Activated CD4-positive, CD25-positive, alpha-beta regulatory T cell (primary cell): ENCODE measurements at places on chromosomes 6 and 20.
A peak's percentile ranks its signal among the peaks of the same experiment; 100 is the strongest.

- no peak for DNase-seq
Observed at GRCh38 chr6:89378628-89379027, 26.1 kb upstream of the UBE2J1 start.

DNA sequence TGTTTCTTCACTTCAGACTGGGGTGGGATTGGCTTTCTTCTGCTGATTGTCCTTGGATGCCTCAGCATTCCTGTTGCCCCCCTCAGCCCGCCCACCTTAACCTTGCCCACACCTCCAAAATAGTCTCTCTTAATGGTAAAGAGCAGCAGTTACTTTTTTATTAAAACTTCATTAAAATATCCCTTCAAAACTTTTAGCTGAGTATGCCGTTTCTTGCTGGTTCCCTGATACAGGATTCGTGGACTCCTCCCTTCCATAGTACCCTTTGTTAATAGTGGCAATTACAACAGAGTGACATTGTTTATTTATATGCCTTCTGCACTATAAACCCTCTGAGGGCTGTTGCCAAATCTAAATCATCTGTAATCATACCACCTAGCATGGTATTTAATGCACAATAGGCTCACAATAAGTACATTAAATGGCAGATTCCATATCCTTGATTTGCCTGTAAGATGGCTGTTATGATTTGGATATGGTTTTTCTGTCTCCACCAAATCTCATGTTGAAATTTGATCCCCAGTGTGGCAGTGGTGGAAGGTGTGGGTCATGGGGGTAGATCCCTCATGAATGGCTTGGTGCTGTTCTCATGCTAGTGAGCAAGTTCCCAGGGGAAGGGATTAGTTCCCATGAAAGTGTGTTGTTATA is 3.5 kb upstream of the MOCS1 start:
- no peak for DNase-seq

GRCh38 chr6:98880486-98880885 is 46.1 kb downstream of the POU3F2 start:
- no peak for DNase-seq

GRCh38 chr6:1801401-1801800 is 191.7 kb downstream of the FOXC1 start:
- DNase-seq, result no peak

DNA sequence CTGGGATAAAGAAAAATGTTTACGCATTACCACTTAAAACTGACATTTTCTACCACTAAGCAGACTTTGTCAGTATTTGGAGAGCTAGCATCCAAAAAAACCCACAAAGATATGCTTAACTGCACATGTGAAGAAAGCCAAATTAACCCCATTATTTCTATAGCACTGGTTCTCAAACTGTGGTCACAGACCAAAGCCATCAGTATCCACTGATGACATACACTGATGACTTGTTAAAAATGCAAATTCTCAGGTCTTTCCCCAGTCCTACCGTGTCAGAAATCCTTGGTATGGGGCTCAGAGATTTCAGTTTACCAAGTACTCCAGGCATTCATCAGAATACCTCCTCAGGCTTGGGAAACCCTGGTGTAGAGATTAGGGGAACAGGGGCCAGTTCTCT is 230.2 kb downstream of the PTPRK start:
- DNase-seq, result no peak

- peak; percentile 35 for DNase-seq
Observed at GRCh38 chr6:27374824-27375612, 13.5 kb upstream of the ZNF391 start.

- no peak for DNase-seq
Observed at GRCh38 chr6:24255676-24256075, 102.2 kb downstream of the DCDC2 start.

- no peak for DNase-seq
Observed at GRCh38 chr6:105135056-105135455, 44.8 kb downstream of the POPDC3 start.

GRCh38 chr6:41161851-41162552 is 914 bp downstream of the TREM2 start:
- no peak for DNase-seq

DNA sequence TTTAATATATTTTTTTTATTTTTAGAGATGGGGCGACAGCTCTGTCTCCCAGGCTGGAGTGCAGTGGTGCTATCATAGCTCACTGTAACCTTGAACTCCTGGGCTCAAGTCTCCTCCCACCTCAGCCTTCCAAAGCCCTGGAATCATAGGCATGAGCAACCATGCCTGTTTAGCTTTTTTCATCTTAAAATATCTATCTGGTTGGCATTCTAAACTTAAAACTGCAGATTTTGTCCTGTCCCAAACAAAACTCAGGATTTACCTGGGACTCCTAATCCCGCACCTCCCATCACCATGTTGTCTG is 124.7 kb downstream of the SULF2 start:
- no peak for DNase-seq

- DNase-seq, result no peak
Observed at GRCh38 chr6:47075741-47076421, 33.7 kb upstream of the ADGRF1 start.

DNA sequence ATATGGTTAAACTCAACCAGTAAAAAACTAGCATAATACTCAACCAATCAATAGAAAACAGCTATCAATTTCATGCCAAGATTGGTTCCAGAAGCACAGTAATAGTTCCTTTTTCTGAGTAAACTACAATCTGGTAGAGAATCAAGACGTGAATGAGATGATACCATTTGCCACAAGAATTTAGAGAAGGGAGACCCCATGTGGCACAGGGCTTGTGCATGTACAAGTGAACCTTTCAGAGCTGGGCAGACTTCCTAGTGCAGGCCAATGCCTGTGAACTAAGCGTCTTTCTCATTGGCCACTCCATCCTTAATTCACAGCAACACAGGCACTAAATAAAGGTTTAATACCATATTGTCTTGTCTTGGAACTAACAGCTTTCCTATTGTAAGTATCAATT is 213.5 kb downstream of the RFPL4B start:
- no peak for DNase-seq

- DNase-seq, result no peak
Observed at GRCh38 chr6:128278836-128279235, 241.6 kb downstream of the PTPRK start.

- DNase-seq, result no peak
Observed at GRCh38 chr20:49666911-49667310, 46.8 kb downstream of the B4GALT5 start.

DNA sequence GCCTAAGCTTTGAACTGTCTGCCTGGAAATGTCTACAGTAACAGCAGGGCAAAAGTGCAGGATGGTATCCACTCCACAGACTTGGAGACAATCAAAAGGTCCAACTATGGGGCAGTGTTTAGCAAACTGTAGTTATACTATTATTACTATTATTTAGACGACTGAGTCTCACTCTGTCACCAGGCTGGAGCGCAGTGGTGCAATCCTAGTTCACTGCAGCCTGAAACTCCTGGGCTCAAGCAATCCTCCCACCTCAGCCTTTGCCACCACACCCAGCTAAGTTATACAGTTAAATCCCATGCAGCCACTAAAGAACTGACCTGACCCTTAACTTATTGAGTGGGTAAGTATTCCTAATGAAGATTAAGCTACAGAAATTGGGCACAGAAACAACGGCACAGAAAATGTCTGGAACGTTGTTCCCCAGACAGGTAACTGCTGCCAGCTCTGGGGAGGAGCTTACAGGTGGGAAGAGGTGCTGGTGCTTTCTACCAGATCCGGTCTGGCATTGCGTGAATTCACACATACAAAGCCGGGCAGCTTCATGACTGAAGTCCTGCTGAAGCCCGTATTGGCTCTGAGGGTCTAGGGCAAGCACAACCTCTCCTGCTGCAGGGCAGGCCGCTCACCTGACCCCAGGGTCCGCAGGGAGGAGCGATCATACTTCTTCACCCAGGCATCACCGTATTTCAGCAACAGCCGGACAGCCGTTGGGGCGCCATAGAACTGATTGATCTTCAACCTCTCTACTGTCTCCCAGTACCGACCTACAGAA is 27.0 kb upstream of the APMAP start:
- no peak for DNase-seq

DNA sequence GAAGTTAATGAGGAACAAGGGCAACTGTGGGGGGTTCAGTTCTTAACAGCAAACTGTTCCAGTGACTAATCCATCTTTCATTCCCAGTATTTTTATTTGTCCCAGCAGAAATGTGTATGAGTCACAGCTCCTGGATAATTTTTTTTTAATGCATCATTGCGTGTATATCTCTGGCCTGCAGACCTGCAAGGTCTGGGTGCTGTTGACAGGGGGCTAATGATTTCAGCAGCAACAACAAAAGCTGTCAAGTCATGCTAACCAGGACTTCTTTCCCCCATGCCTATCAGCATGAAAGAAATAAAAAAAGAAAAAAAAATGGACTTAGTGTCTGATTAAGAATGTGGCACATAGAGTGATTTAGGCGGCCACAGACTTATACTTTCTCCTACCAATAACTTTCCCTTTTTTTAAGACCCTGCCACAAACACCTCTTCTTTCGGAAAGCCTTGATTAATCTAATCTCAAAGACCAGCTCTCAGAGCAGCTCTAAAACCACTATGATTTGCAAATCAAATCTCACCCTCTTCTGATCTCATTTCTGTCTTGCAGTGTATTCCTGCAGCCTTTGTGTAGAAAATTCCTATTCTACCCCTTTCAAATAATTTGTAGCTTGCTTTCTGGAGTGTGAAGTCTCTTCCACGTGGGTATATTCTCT is 14.2 kb upstream of the PREX1 start:
- DNase-seq, result no peak

DNA sequence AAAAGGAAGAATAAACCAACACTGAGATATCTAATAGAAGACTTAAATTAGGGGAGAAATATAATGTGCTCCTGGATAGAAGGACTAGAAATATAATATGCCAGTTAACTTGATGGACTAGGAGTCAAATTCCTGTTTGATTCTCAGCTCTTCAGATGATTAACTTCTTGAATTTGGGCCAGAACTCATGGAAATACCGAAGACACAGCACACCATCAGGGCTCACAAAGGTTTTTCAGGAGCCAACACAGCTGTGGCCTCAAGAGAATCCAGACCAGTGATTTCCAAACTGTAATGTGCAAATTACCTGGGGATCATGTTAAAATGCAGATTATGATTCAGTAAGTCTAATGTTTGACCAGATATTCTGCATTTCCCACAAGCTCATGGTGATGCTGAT is 33.8 kb upstream of the LRRC1 start:
- DNase-seq, result no peak

DNA sequence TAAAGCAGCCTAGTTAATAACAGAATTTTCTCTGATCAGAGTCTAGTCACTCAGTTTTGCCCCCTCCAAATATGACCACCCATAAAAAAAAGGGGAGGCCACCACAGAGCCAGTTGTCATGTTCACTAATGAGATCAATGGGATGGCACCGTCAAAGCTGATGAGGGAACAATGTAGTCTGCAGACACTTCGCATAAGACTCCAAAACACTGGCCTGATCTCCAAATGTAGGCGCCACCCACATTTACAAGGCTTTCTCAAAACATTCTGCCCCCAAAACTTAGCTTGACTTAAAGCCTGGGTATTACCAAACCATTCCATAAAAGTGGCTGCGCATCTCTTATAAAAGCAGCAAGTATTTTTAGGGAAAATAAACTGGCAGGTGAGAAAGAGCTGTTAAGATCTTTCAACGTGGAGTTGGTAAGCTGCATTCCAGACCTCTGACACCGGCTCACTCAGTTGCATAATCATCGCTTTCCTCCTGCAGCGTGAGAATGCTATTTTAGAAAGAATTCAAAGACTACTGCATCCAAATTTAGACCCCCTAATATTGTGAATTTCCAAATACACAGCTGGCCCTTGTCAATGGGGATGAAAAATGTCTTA is 59.3 kb downstream of the TBC1D7 start:
- no peak for DNase-seq

- DNase-seq, result no peak
Observed at GRCh38 chr6:144528743-144529425, 243.7 kb downstream of the UTRN start.

DNA sequence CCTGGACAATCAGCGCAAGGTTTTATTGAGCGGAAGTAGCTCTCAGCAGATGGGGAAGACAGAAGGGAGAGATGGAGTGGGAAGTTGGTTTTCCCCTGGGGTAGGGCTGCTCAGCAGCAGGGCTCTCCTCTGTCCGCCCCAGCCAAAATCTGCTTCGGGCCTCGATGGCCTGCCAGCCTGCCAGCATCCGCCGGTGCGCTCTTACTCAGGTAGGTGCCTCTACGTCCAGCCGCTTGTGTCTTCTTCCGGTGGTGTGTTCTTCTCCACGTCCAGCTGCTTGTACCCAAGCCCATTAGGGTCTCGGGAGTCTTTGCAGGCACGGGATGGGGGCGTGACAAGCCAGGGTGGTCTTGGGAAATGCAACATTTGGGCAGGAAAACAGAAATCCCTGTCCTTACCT is 1340.0 kb upstream of the MAP3K7 start:
- DNase-seq, result no peak

DNA sequence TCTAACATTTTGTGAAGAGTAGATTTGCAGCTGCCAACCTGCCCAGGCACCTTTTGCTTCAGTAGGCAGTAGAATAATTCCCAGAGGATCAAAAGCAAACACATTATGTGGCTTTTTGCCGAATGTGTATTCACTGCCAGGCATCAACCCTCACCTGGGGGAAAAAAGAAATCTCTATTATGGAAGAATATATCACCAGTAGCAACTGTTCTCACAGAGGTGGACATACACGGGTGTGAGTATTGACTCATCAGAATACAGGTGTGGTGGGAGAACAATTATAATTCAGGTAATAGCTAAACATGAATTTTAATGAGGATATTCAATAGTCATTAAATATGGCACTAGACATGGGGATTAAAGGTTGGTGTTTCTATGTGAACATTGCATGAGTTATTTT is 910.7 kb downstream of the TFAP2A start:
- DNase-seq, result no peak

DNA sequence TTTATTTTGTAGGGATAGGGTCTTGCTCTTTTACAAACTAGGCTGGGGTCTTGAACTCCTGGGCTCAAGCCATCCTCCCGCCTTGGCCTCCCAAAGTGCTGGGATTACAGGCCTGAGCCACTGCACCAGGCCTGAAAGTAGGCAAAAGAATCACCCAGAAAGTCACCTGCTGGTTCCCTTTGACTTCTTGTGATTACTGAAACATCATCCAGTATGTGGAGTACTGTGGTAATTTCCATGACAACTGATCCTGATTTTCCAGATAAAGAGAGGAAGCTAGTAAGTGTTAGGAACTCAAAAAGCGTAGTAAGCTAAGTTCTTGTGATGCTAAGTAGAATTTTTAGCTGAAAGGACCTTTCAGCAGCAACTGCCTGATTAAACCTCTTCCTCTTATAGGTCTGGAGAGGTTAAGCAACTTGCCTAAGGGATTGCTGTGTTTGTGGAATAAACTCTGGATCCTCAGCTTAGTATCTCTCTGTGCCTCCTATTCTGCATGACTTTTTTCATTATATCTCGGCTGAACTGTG is 16.8 kb downstream of the RALY start:
- no peak for DNase-seq

- no peak for DNase-seq
Observed at GRCh38 chr6:33961691-33962090, 157.9 kb upstream of the MLN start.
